ENCODE measurements at places on chromosomes 12 and 14.

DNA sequence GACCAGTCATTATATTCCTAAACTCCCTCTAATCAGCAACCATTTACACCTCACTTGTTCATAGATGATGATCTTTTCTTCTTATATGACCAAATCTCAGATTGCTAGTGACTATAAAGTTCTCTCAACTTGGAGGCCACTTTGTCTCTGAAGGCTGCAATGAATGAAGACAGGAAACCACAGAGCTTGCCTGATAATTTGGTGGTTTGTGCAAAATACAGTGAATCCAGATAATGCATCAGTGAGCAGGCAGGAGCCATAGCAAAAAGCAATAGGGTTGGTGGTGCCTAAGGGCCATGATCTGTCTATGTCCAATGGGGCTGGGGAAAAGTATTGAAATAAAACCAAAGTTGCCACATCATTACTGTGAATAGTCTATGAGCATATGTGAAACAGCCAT lies 123.8 kb upstream of the LRFN5 start:
- no peak for DNase-seq

DNA sequence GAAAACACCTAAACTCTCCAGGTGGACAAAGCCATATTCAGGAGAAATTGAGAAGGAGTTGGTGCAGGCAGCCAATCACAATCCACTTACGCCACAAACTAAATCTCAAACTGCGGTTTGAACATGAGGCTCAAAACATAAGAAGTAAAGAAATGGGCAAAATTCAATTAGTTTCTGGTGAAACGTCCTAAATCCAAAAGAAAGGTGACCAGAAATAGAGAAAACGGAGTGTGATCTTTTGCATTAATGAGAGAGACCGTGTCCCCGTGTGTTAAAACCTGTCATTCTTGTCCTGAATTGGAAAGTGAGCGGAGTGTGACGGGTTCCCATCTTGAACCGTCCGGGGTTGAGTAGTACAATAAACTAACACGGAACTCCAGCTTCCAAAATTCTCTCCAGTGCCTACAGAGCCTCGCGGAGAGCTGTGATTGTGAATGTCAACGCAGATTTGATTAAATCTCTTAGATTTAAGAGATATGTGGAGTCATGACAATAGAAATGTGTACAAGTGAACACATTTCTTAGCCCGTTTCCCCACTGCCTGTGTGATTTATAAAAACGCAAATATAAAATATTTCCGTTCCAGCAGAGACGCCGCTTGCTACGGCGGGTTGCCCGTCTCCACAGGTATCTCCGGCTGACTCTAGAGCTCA lies 595 bp upstream of the METAP2 start:
- no peak for DNase-seq

- no peak for DNase-seq
Measured at GRCh38 chr12:39807043-39807442, 187.4 kb upstream of the ABCD2 start.

DNA sequence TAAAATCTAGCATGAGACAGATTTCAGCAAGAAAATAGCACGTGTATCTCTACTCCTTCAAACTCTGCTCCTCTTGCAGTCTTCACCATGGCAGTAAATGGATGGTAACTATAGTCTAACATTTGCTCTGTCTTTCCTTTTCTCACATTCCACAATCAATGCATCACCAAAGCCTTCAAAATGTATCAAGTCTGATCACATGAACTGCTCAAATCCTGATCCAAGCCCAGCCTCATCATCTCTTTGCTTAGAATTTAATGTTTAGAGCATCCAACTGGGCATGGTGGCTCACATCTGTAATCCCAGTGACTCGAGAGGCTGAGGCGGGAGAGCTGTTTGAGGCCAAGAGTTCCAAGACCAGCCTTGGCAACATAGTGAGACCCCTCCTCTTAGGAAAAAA lies 45.9 kb downstream of the CDK17 start:
- no peak for DNase-seq

- no peak for DNase-seq
Measured at GRCh38 chr14:32341947-32342846, 13.1 kb downstream of the AKAP6 start.

DNA sequence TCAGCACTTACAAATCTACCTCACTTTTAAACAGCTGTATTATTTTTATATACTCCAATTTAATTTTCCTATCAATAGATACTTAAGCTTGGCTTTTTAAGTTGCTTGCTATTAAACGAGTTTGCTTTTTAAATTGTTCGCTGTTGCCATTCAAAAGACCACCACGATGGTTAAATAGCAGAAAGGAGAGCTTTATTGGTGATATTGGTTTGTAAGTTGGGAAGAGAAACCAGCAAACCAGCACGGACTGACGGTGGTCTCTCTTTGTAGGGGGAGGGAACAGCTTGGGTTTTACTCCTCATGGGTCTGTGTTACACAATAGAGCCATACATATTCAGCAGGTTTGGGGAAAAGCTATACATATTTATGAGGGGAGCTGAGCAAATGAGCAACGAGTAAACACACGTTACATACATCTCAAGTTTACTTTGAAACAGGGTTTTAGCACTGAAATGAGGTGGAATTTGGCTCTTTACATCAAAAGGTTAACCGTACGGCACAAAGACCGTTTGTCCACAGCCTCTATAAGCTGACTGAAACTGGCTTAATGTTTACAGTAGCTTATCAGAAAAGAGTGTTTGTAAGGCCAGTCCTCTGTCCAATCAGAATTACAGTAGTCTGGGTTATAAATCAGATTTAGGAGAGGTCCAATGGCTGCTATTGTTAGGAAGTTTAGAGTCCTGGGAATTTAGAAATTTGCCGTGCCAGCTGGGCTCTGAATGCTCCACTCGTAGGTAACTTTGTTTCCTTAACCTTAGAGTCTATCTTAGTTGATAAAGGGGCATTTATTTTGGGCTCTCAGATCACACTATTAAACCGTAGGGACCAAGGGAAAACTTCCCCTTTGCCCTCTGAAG lies 69.7 kb upstream of the DHRS4 start:
- no peak for DNase-seq

DNA sequence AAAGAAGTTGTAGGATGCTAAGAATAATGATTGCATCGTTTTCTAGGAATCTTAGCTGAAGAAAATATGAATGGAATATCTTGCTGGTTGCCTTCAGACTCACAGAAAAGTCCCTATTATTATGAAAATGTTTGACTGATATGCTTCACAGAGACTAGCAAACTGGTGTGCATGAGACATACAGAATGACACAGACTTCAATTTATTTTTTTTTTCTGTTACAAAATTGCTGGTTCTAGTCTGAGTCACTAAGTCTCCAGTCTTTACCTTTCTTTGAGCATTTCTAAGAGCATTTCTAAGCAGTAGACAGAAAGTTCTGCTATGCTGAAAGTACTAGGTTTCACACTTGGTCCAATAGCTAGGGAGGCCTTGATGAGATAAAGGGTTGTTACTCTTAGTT lies 377.6 kb upstream of the ATP2B1 start:
- no peak for DNase-seq

- DNase-seq = no peak
Measured at GRCh38 chr12:123868791-123869190, 103.8 kb downstream of the CCDC92 start.

GRCh38 chr12:114405519-114406271 lies at the start of gene TBX5:
Gene TBX5, minus strand, starts transcription at chr12:114406144. Its CDS starts 2,246 bp downstream, at chr12:114403898.
- no peak for DNase-seq

- no peak for DNase-seq
Measured at GRCh38 chr14:74239848-74240793, 872 bp downstream of the VSX2 start.

DNA sequence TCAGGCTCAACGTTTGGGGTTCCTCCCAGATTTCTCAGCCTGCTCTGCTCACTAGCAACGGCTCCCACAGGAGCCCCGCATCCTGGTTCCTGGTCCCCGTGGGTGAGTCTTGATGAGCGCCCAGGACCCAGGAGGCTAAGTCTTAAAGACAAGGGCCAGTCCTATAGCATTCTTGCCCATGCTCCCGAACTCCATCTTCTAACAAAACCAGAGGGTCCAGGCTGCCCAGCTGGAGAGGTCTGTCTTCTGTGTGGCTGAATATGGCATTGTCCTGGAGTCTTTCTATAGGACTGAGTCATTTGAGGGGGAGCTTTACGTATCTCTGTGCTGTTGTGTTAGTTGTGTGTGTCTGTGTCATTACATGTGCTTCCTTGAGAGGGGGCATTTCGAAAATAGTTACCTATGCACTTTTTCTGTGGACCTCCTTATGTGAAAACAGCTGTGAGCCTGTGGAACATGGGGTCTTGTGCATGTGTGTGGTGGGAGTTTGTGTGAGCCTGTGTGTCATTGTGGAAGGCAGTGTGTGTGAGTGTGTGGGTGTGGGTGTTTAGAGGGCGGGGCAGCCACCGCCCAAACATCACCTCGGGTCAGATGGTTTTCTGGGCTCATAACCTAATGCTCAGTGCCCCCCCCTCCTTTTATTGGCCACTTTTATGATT lies 9.1 kb upstream of the TBX5 start:
- no peak for DNase-seq

DNA sequence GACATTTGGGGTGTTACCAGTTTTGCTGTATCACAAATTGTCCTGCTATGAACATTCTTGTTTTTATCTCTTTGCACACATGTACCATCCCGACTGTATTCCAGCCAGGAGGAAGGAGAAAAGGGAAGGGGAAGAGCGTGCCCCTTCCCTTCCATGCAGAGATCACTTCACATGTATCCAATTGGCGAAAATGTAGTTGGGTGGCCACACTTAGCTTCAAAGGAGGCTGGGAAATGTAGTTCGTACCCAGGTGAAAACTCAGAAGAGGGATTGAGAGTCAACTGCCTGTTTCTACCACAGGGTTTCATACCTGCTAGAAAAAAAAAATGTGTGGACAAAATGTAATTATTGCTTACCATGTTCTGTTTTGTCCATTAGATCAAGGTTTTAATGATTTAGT lies 189.1 kb upstream of the PELI2 start:
- no peak for DNase-seq

DNA sequence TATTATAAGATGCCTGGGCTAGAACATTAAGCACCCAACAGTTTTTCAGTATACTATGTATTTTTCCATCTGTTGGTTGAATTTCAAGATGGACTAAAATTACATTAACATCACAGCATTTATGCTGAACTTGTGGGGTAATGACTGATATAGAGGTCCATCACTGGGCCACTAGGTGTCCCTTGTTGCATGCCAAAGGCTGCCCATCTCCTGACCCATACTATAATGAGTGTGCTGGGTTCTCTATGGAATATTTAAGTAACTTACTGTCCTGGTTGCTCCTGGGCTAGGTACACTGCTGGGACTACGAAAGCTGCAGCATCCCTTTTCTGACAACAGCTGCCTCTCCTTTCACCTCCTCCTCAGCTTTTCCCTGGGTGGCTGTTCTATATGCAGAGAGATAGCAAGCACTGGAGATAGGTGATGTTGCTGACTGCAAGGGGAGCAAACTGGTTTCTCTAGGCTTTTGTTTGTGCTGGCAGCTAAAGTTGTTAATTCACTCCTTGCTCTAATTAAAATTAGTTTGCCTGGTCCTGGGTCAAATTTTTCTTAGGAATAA lies 138.6 kb upstream of the TRHDE start:
- no peak for DNase-seq

GRCh38 chr12:116650585-116651087 lies 87.2 kb downstream of the SPRING1 start:
- no peak for DNase-seq

DNA sequence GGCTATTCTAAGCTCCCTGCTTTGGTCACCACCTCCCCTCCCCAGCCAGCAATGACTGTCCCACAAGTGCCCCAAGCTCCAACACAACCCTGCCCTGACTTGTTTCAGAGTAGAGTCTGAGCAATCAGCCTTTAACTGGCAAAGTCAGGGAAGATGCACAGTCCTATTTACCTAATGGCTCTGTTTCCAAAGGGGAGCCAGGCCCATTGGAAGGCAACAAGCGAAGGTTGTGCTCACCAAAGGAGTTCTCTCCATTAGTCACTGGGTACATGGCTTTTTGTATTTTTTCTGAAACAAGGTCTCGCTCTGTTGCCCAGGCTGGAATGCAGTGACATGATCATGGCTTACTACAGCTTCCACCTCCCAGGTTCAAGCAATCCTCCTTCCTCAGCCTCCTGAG lies 267.1 kb upstream of the CRY1 start:
- no peak for DNase-seq

- no peak for DNase-seq
Measured at GRCh38 chr12:8701046-8701660, 3.4 kb downstream of the RIMKLB start.

- no peak for DNase-seq
Measured at GRCh38 chr12:124545508-124546418, 21.6 kb downstream of the NCOR2 start.

- no peak for DNase-seq
Measured at GRCh38 chr12:22800332-22800731, 175.4 kb downstream of the ETNK1 start.

- DNase-seq = no peak
Measured at GRCh38 chr14:95238487-95239298, 81.0 kb downstream of the CLMN start.

- no peak for DNase-seq
Measured at GRCh38 chr14:100082723-100083122, 17.5 kb downstream of the EVL start.

GRCh38 chr12:44611538-44611937 lies 264.6 kb downstream of the NELL2 start:
- DNase-seq = no peak

DNA sequence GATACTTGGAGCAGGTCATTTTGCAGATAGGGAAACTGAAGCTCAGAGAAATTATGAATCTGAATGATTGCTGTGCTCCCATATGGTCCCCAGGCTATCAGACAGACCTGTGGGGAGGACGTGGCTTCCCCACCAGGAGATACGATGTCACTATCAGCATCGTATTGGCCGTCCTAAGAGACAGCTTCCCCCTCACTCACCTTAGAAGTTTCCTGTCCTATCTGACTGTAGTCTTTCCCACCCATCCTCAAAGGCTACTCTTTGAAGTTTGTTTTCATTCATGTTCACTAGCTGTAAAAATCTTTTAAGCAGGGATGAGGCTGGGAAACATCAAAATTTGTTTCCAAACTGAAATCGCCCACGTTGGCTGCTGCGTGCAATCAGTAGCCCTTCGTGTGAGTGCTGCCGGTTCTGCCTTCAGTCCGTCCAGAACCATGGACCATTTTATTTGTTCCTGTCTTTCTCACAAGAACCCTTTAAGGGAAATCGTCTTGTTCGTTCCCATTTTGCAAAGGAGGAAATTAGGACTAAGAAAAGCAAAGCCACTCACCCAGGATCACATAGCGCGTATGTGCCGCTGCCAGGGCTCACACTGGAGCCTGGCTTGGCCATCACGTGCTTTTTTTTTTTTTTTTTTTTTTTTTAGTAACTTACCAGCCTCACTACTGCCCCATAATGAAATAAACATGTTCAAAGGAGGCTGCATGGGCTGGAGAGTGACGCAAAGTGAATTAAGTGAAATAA lies 1.0 kb upstream of the KDM2B start:
- DNase-seq = no peak

DNA sequence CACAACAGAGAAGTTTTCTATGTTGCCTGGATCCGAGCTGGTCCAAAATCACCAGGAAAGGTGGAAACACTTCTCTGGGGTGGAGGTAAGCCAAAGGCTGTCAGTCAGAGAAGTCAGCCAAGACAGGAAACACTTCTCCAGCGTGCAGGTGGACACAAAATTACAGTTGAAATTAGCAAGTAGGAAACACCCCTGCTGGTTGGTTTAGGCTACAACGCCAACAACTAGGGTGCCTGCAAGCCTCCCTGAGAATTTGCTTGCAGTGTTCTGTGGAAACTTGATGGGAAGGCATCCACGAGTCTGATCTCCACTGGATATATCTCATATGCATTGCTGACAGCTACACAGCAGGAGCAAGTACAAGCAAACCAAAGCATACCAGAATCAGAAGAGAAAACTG lies 600.5 kb downstream of the RERGL start:
- DNase-seq = no peak
